ENCODE measurements at places on chromosomes 1 and 21. TPM values are rescaled to one million over a fixed set of nuclear protein-coding genes. Genes with fewer than 3 reads are reported as not detected.

The HMCN1 gene
- total RNA-seq: 2.9 TPM

The KCNJ15 gene
- total RNA-seq: not detected

DNA sequence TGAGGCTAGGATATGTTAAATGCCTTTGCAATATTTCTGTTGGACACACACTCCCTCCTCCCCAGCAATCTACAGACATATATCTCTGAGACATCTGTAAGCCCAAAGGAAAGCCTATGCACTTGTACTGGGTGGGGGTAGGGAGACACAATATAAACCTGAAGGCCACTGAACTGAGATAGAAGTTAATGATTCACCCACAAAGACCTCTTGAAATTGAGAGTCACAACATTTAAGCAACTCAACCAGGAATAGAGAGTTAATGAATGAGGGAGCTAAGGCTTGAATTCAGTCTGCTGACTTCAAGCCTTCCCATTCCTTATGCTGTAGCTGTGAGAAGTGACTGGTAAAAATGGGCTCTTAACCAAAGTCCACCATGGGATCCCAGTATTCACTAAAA lies 5.0 kb downstream of the OR10J1 start:
- DNase-seq: no peak

GRCh38 chr1:67853704-67854103 lies 20.4 kb upstream of the GNG12 start:
- peak; percentile 95 for DNase-seq

The KCND3 gene
- total RNA-seq: 0.15 TPM

GRCh38 chr1:213550804-213551203 lies 437.0 kb upstream of the PROX1 start:
- no peak for DNase-seq

The OVAAL gene
- not detected for total RNA-seq

The DISC1 gene
- 2.1 TPM for total RNA-seq

DNA sequence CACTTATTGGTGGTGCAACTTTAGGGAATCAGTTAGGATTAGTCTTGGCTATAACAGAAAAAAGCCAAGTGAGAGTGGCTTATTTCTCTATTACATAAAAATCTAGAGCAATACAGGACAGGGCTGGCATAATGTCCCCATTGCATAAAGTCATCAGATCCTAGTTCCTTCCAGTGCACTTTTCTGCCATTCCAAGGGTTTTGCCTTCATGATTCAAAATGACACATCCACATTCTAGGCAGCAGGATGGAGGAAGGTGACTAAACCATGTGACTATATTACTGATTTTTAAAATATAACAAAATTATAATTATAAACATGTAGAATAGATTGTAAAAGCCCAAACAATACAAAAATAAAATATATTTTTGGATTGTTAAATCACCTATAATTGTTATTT lies 18.8 kb downstream of the JUN start:
- no peak for DNase-seq

DNA sequence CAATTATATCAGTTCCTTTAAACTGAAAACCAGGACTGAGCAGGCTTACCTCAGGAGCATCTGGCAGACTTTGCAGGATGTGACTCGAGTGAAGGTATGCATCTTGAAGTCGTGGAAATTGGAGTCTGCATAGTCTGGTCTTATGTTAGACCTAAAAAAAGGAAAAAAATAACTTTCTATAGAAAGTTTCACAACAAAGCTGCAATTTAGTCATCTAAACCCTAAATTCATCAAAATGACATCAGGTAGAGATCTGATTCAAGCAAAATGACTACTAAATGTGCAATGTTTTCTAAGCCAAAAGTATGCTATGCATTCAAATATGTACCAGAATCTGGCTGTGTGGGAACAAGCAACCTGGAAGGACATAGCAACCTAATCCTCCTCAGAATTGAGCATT lies 260.1 kb downstream of the VAV3 start:
- DNase-seq: no peak

DNA sequence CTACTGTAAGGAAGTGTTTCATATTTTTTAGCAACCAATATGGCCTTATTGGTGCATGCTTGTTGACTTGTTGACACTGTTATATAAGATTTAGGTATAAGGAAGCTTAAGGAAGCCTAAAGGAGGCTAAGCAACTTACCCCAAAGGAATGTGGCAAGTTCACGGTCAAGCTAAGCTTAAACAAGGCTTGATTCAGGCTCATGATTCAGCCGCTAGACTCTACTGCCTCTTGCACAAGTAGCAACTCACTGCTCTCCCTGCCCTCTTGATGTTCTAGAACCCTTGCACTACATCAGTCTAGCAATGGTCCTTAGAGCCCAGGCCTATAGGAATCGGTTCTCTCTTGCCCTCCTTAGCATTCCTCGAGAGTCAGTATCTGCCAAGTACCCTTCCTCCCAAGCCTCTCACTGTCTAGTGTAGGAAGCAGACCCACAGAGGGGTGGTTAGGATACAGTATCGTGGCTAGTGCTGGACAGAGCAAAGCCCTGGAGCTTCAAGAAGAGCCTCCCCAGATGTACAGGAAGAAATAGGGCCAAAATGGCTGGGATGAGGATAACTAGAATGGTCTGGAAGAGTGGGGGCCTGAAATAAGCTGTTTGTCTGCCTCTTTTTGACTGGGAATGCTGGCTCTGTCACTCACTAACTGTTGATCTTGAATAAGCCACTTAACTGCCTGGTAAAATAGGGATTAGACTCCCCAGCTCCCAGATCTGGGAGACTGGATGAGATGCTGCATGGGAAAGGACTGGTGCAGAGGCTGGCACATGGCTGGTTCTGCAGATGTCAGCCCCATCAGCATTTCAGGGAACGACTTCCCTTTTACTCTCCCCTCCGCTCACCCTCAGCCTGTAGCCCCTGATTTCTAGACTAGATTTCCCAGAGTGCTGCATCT lies 122.2 kb downstream of the NAV1 start:
- no peak for DNase-seq

DNA sequence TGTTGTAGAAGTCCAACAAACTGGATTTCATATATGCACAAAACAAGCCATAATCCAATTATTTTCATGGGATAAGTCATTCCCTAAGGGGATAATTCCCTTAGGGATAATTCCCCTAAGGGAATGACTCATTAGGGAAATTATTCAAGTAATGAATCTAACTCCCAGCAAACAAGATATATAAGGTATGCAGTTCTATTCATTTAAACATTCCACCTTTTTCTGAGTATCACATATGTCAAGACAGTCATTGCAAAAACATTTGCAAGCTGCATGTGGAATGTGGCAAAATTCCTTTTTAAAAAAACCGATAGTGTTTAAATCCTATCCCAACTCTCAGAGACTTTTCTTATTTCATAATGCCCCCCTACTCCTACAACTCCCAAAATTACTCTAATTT lies 131.2 kb downstream of the AKT3 start:
- no peak for DNase-seq

- no peak for DNase-seq
These were observed 382.9 kb upstream of the B3GALT2 start for GRCh38 chr1:193569096-193569982.
